ENCODE measurements at places on chromosomes 4 and X.

- DNase-seq: no peak
These were observed 349.7 kb upstream of the SLC7A11 start for GRCh38 chr4:138591808-138592207.

- DNase-seq: no peak
These were observed 31.5 kb downstream of the REELD1 start for GRCh38 chr4:146245850-146246249.

DNA sequence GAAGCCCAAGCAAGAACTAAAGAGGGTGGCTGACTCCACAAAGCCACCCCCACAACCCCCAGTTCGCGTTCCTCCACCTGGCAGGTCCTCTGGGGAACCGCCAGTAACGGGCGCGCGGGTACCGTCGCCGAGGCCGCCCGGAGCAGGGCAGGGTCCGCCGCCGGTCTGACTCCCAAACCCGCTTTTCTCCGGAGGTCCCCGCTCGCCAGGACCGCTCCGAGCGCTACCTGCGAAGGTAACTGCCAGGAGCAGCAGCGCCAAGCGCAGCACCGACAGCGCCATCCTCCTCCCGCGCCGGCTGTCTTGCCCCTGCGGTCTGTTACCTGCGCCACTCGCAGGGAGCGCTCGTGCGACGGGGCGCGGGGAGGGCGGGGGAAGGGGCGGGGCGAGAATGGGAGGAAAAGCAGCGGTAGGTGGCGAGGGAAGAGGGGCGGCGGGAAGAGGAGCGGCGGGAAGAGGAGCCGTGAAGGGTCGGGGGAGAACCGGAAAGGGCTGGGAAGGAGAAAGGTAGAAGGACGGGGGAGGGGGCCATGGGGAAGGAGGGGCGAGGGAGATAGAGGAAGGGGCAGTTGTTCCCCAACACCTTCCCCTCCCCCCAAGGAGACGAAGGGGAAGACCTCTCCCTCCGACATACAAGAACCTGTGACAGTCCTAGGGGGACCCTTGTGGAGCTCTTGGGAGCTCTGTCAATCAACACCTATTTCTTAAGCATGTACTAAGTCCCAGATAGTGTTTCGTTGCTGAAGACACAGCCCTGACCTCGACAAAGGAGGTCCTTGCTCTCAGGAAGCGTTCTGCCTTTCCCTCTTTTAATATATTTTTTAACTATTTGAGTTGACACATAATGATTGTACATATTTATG lies at the start of gene SPINK2:
TSS of gene SPINK2 (minus strand) at position 321 of the 863 bp plus-strand sequence. CDS start at position 282, 39 bp downstream.
- DNase-seq: no peak

DNA sequence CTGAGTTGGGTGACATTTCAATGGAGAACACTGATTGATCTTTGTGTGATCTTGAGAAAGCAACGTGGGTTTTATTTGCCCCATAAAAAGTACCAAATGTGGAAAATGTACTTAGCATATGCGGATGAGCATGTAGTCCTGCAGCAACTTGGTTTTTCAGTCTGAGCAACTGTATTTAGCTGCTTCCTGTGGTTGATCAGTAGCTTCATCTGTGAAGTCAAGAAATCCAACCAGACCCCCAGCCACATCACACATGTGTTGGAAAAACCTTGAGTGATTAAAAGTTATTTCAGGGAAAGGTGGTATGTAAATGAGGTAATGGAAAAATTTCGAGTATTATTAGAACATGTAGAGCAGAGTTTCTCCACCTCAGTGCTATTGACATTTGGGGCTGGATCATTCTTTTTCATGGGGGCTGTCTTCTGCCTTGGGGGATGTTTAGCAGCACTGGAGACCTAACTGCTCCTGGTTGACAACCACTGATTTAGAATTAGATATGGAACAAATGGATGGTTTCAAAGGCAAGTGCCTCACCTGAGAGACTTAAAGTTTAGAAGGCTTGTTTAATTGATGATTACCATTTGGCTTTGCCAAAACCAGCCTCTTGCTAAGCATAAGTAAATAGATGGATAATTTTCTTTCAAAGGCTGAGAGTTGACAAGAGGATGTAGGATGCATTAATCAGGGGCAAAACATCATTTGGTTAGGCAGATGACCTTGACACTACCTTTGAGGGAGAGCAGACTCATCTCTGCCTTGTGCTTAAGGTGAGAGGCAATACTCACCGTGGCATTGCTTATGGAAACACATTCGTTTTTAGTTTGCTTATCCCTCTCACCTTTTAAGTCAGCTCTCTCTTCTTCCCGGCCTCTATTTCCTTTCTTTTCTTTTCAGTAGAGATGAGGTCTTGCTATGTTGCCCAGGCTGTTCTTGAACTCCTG lies 193.0 kb upstream of the RPS6KA3 start:
- no peak for DNase-seq

DNA sequence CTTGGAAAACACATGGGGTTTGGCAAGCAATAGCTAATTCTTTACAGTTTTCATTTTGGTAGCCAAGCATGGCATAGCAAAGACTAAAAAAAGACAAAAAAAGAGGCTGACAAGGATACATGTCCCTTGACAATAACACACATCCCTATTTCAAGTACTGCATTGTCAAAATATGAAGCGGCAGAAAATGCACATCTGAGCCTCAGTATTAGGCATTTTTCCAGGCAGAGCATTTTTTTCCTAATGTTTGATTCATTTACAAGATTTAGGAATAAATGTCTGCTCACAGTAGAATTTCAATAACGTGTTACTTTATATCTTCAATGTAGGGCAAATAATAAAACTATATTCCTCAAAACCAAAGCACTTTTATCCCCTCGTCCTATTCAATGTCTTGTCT lies 216.3 kb upstream of the PCDH18 start:
- no peak for DNase-seq

DNA sequence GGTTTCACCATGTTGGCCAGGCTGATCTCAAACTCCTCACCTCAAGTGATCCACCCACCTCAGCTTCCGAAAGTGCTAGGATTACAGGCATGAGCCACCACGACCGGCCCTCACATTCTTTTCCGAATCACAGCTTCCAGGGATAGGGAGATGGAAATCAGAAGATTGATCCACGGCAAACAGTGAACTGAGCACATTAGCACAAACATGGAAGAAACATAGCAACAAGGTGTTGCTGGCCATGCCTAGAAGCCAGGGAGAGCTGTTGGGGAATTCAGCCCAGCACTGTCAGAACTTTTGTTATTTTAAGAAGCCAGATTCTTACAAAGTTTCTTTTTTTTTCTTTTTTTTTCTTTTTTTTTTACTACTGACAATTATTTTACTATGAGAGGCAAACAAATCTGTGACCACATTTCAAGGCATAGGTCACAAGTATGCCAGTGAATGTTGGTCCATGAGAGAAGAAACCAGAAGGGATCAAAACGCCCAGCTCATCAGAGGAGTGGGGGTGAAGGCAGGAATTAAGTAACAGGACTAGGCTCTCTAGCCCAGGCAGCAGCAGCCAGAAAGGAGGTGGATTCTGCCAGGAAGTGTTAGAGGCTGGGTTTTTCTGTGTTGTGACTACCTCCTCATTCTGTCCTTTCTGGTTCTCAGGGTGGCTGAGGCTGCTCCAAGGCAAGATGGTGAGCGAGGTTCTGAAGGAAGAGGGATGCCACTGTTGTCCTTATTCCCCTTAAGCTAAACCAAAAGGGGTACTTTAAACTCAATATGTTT lies 44.1 kb downstream of the TEC start:
- no peak for DNase-seq

DNA sequence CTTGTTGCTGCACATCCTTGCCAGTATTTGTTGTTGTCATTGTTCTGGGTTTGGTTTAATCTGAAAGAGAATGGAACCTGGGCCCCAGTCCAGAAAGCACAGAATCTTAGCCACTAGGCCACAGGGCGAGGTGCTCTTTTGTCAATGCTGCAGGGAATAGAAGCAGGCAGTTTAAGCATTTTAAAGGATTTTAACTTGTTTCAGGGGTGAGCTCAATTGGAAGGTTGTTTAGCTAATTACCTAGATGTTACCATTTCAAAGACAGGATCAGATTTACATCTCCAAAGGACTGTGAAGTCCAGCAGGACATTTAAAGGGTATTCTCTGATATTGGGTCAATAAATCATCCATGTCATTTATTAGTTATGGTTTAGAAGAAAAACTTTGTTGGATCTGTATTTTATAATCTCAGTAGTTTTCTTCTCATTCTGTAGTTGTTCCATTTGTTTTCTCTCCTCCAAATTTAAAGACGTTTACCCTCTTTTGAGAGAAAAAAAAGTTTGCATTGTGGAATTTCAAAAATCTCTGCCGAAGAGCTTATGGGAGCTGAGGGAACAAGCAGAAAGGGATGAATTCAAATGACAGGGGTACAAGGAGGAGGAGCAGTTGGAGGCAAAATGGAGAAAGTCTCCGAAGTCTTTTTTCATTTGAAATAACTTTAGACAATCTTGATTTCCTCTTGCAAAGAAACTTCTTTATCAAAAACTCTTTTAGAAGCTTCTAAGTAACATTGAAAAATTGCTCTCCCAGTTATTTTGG lies 57.5 kb upstream of the FAM47C start:
- no peak for DNase-seq

DNA sequence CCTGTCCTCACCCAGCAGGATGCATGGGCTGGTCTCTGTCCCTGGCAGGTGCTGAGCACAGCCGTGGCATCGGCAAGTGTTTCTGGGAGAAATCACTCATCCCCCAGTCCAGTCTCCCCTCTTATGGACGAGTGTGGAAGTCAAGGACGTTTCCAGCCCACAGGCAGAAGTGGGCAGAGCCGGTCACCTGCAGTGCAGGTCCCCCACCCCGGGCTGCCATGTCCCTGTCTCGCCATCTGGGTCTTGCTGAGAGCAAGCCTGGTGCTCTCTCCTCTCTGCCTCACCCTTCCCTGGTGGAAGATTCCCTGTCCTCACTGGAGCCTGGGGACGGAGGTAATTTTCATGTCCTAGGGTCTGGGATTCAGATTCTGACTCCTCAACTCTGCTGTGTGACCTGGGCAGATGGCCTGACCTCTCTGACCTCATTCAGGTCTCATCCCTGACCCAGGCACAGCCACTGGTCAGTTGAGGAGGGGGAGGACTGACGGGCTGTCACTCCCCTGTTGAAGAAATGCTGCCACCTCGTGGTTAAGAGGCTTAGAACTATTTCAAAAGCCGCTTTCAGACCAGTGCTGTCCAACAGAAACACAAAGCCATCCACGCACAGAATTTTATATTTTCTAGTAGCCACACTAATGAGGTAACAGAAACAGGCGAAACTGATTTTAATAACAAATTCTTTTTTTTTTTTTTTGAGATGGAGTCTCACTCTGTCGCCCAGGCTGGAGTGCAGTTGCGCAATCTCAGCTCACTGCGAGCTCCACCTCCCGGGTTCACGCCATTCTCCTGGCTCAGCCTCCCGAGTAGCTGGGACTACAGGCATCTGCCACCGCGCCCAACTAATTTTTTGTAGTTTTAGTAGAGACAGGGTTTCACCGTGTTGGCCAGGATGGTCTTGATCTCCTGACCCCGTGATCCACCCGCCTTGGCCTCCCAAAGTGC lies 1.8 kb downstream of the CPZ start:
- DNase-seq: no peak

DNA sequence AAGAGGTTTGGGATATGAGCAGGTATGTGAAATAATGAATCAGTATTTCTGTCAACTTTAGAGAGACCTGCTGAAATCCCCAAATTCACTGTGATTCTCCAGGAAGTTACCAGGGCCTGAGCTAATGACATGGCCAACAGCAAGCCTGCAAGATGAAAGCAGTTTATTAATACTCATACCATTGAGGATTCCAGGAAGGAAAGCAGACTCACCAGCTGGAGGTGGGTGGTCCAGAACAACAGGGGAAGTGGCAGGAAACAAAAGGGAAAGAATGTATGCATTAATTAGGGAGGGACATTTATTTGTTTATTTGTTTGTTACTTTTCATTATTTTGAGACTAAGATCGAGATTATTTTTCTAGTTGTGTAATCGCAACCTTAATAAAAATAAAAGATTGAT lies 196.6 kb upstream of the AGA start:
- DNase-seq: no peak

DNA sequence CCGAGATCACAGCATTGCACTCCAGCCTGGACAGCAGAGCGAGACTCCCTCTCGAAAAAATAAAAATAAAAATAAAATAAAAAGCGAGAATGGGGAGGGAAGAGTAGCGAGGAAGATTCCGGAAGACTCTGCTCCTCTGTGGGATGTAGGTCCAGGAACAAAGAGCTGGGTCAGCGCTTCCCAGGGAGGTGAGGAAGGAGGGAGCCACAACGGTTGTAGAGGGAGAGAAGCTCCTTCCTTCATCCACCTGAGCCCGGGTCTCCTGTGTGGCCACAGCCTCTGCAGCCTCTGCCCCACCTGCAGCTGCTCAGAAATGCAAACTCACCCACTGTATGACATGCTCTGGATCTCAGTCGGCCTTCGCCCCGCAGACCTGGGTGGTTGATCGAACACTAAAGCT lies 3.8 kb upstream of the PPP2R3B start:
- DNase-seq: no peak

DNA sequence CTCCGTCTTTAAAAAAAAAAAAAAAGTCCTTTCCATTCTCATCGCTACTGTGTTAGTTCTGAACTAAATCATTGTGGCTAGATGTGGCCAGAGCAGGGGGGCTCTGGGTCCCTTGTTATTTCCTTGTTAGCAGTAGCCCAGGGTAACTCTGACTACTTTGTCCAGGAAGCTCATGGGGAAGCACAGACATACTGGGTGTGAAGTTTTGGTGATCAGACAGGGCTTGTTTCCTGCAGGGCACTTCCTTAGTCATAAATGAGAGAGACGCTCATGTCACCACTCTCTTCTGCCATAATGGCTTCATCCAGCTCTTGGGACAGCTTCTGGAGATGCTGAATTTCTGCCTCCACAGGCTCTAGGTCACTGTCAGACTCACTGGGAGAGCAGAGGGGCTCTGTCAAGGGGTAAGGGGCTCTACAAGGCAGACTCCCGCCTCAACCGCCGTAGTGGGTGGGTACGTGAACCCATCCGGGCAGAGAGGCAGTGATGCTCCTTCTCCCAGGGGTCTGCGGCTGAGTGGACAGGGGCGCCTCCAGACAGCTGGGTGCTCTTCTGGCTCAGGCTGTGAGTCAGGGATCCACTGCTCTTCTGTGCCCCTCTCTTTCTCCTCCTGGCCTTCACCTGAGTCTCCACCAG lies 12.9 kb downstream of the STIM2 start:
- no peak for DNase-seq

- DNase-seq: no peak
These were observed 203.9 kb upstream of the LEF1 start for GRCh38 chr4:108372681-108373080.

- DNase-seq: no peak
These were observed 9.0 kb downstream of the TCEAL1 start for GRCh38 chrX:103637604-103638338.

GRCh38 chrX:46686003-46686645 lies 72.8 kb downstream of the SLC9A7 start:
- DNase-seq: no peak

Measured in esophagus squamous epithelium (tissue), 5 donors.